Right kidney (tissue), 9 donors: ENCODE measurements at places on chromosomes 5 and 9.
A peak's percentile ranks its signal among the peaks of the same experiment; 100 is the strongest.

DNA sequence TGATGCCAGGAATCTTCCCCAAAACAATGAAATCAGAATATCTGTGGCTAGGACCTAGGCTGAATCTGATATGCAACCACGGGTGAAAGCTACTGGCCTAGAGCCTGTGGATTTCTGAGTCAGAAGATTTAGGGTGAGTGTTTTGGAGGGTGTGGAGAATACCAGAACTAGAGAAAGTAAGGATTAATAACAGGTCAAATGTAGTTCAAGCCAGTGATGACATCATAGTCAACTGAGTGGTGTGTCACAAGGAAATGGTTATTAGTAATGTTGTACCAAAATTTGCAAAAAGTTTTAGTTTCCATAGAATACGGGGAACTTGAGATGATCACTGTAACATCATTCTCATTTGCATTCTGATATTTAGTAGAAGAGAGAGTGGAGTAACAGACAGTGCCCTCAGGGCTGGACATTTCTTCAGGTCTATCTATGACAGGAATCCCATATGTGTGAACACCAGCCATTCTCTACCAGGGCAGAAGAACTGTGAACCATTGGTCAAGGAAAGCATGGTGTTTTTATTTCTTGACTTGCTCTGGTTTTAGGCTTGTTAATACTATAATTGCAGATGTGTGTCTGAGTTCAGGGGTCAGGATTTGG lies 3.7 kb downstream of the GALNT12 start:
- DNase-seq = no peak

DNA sequence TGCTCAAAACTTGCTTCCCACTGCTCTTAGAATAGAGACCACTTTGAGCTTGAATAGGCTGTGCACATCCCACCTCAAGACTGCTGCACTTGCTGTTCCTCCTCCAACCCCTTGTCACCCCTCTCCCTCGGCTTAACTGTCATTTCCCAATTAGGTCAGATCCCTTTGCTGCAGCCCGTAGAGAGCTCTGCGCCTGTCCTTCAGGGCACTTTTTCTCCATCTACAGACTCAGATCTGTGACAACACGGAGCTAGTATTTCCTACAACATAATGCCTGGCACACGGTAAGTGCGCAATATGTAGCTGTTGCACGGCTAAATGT lies 485 bp upstream of the HABP4 start:
- no peak for DNase-seq

GRCh38 chr5:129460936-129461710 lies 1.0 kb downstream of the ADAMTS19 start:
- peak; percentile 81 for DNase-seq

DNA sequence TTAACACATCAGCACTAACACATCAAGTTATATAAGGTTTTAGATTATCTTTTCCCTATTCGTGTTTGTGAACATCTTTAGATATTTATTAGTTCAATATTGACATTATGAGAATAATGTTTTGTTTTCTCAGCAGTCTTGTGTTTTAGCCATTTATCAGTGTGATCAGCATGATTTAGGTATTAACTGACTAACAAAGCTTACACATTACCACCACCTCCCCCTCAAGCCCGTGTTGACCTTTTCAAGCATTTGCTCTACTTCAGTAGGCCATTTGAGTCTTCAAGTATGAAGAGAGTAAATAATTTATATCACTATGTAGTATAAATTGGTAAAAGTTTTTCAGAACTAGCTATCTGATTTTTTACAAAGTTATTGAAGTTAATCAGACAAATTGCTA lies 6.9 kb downstream of the PBX3 start:
- DNase-seq = no peak

- no peak for DNase-seq
Observed at GRCh38 chr5:157358871-157359270, 92.9 kb downstream of the CYFIP2 start.

GRCh38 chr5:89128092-89128491 lies 245.1 kb upstream of the MEF2C start:
- no peak for DNase-seq

DNA sequence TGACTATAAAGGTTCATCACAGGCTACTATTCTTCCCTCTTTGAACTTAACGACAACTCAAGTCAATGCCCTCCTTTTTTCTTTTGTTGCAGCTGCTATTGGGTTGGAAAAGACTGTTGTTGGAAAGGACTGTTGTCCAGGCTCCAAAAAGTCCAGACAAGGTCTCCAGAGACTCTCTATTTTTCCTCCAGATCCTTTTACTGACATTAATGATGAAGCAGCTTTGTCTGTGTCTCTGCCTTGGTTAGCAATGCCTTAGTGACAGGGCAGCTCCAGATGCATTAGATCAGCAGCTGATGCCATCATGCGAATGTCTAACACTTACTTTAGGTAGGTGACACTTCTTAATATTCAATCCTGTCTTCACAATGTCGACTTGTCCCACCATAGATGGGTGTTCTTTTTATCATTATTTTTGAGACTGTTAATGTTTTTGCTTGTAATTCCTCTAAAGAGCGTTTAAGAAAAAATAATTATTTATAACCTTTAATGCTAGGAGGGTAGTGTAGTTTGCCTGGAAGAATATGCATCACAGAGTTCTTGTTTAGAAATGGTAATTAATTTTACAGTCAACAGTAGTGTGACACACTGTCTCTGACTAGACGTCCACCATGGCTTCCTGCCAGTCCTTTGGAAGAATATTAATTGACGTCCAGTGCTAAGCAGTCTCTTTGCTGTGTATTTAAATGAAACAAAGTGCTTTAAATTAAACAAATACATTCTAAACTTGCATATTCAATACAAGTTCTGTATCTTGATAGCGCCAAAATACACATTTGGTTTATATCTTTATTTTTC lies 492.2 kb downstream of the NR2F1-AS1 start:
- DNase-seq = no peak

GRCh38 chr5:147223948-147224791 lies 10.7 kb upstream of the STK32A start:
- no peak for DNase-seq

DNA sequence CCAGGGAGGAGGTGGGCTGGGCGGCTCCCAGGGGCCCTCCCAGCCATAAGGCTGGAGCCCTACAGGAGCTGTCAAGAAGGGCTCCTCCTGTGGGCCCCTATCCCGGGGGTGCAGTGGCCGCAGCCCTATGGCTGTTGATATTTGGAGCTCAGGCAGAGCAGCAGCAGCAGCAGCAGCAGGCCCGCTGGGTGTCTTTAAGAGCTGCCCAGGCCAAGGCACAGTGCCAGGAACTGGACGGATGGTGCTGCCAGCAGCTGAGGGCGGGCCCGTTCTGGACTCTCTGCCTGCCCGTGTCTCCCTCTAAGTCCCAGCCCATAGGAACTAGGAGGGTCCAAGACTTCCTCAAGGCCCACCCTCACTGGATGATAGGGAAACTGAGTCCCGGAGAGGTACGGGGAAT lies 3.6 kb downstream of the AK1 start:
- DNase-seq = no peak

DNA sequence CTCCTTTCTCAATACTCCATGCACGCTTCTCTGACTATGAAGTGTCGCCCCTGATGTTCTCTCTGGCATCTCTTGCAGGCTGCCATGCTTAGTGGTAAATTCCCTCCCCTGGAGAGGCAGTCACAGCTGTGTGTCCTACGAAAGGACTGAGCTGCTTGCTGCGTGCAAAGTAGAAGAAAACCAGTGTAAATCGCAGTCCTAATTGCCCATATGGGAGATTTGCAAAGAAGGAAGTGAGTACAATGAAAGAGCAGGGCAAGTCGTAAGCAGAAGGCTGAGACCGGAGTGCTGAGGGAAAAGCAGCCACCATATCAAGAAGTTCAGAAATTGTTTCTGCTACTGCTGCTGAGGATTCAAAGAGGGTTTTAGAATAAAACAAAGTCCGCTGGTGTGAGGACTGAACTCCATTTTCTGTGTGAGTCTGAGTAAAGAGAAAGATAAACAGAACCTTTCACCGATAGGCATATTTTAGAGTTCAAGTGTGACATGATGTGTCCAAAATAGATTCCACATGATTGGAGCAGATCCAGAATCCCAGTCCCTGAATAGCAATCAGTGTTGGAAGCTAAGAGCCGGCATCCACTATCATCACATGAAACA lies 507.8 kb upstream of the MPDZ start:
- DNase-seq = peak; percentile 20

DNA sequence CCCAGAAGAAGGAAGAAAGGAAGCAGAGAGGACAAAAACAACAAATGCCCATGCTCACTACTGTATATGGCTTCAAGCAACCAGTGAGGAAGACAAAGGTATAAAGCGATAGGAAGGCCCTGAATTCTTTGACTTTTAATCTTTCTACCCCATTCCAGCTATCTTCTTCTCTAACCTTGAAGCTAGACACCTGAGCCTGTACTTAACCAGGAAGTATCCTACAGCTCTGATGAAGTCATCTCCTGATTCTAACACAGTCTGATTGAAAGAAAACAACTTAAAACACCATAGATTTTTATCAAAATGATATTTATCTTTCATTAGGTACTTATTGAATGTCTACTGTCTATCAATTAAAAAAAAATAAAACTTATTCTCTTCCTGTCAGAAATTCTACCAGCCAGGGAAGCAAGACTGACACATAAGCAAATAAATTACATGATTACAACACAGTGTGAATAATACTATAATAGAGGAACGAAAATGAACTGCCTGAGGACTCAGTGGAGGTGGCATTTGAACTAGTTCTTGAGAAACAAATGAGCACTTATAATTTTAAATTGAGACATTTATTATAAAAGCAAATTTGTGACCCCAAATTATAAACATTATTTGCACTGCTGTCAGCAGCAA lies 123.3 kb upstream of the ELL2 start:
- DNase-seq = no peak

DNA sequence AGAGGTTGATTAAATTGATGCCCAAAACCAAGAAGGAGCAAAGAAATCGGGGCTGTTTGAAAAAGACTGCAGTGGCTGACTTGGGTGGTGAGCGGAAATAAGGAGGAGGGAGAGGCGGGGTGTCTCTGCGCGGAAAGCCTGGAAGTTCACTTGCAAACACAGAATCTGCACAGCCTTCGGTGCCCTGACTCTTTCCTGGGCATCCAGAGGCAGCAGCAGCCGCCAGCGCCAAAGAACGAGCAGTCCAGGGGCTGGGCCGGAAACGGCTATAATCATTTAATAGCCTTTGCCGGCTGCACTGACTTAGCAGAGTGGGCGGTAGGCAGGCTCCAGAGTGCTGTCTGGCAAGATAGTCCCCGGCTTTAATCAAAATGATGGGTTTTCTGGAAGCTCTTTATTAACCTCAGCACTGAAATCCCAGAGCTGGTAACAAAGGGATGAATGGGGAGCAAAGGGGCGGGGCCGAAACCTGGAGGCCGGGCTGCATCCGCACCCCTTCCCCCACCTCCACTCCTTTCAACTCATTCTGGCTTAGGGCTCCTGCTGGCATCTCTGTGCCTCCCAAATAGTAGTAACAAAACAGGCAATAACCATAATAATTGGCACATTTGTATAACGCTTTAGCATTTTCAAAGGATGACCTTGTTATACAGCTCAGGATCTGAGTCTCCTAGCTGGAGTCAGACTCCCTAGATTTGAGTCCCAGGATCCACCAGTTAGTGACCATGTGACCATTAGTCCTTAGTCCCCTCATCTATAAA lies 35.7 kb downstream of the PCDHAC2 start:
- peak; percentile 33 for DNase-seq

GRCh38 chr9:136204838-136205706 lies at the start of gene LHX3:
Gene LHX3 (minus strand): TSS chr9:136205128. CDS start chr9:136205012, 116 bp downstream.
- peak; percentile 68 for DNase-seq

DNA sequence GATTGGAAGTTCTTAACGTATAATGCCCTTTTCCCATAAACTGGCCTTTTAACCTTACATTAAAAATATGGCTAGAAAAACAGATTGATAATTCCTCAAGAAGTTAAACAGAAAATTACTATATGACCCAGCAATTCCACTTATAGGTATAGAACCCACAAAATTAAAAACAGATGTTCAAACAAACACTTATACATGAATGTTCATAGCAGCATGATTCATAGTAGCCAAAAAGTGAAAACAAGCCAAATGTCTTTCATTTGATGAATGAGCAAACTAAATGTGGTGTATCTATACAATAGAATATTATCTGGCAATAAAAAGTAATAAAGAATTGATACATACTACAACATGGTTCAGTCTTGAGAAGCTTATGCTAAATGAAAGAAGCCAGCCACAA lies 35.5 kb downstream of the POU5F2 start:
- no peak for DNase-seq

- DNase-seq = no peak
Observed at GRCh38 chr9:124216474-124217176, 41.1 kb upstream of the NEK6 start.

DNA sequence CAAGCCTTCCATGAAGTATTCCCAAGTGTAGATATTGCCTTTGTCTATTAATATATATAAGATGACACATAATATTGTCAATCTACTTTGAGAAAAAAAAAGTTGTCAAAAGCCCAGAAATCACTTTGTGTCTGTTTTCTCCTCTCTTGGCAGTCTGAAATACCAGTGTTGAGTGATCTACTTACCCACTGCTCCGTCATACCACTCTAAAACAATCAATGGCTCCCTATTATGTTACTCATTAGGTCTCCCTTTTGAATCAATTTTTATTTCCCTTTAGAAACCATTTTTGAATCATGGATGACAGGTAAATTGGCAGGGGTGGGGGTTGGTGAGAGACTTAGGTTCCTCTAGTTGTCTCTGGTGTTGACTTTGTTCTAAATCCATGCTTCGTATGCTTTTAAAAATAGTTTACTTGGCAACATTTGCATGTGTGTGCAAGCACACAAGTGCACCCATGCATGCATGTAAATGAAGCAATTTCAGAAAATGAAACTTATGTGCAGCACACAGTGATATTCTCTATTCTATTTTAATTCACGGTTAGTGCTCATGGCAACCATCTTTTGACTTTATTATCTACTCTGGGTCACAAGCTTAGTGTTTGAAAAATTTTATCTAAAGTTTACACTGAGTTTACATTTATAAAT lies 378.9 kb downstream of the RAB3C start:
- no peak for DNase-seq

- DNase-seq = no peak
Observed at GRCh38 chr5:72656331-72656730, 149.1 kb upstream of the ZNF366 start.

DNA sequence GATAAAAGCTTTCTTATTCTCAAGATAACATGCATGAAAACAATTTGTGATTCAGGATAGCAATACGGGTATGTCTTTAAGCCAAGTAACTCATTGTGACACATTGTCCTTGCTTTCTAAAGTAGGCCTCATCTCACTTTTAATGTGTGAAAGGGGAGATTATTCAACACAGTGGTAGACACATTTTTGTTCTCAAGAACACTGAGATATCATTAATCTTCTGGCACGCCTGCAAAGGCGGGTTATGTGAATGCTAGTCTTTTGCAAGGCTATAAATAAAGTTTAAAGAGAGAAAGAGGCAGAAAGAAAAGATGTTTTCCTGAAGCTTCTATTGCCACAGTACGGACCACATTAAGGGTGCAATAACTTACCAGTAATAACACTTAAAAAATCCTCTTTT lies 181.8 kb upstream of the MEF2C start:
- DNase-seq = no peak

GRCh38 chr9:133603135-133603927 lies 5.9 kb downstream of the FAM163B start:
- DNase-seq = no peak
